ENCODE measurements at places on chromosomes 2 and 18.

GRCh38 chr2:109437325-109438090, 176.3 kb downstream of the SEPTIN10 start:
- DNase-seq = no peak

DNA sequence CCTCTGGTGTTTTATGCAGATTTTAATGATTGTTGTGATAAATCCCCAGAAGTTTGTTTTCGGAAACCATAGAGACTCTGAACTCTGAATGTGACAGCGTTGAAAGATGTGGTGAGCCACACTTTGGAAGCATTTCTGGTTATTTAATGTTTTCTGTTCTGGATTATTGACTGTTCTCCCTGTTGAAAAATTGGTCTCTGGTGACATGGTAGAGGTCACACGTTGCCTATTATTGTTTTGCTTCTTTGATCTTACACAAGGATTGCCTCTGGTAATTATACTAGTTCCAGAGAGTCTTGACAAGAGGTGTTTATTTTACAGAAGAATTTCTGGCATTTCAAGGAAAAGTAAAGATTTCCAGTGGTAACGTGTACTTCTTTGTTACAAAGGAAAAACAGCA, 127.1 kb downstream of the GREB1L start:
- DNase-seq = no peak

- DNase-seq = no peak
Observed at GRCh38 chr2:84654414-84654813, 138.1 kb downstream of the DNAH6 start.

DNA sequence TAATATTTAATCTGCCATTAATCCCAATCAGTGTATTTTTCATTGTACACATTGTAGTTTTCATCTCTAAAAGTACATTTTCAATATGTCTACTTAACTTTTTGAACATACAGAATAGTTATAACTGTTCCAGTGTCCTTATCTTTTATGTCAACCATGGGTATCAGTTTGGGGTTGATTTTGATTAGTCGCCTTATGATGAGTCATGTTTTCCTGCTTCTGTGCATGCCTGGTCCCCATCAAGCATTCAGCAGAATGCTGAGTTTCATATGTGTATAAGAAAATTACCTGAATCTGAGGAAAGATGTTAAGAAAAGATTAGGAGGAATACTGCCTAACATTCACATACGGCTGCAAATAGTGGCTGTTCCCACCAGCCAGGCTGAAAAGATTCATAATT, 17.7 kb downstream of the SPDYA start:
- peak; percentile 5 for DNase-seq

- DNase-seq = no peak
Observed at GRCh38 chr2:14815201-14815600, 182.7 kb downstream of the LRATD1 start.

- DNase-seq = no peak
Observed at GRCh38 chr18:74901362-74902146, 303.9 kb downstream of the ZNF407 start.

GRCh38 chr2:207530160-207531031, 634 bp downstream of the CREB1 start:
- DNase-seq = peak; percentile 64

Measured in RKO (cell line).